ENCODE measurements at places on chromosomes 4 and X.
A peak's percentile ranks its signal among the peaks of the same experiment; 100 is the strongest.

DNA sequence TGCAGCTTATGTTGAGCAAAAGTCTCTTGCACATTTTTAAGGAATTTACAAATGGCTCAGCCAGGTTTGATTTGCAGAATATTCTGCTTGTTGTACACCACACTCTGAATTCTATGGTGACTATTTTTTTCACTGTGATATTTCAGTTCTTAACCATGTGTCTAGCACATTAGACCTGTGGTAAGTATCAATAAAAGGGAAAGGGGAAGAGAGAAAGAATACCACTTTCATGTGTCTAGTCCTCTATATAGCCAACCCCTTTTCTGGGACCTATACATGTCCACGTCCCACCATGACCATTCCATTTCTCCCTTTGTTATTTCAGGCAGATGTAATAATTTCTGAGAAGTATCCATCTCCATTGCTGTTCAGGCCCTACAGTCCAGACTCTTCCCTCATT, 121.3 kb upstream of the PNPLA4 start:
- no peak for DNase-seq

DNA sequence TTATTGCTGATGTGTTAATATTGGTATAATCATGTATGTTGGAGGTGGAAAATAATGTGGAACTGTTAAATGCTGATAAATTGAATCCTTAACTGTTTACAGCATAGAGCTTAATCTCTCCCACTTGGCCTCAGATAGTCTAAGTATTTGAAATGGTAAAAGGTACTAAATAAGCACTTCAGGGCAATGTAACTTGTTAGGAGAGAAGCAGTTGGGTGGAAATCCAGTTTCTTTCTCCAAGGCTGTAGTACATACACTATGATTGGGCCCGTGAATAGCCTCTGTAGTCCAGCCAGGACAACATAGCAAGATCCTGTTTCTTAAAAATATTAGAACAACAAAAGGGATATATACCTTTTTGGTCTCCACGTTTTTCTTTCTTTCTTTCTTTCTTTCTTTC, 39.7 kb downstream of the NUDT9 start:
- DNase-seq, result no peak

DNA sequence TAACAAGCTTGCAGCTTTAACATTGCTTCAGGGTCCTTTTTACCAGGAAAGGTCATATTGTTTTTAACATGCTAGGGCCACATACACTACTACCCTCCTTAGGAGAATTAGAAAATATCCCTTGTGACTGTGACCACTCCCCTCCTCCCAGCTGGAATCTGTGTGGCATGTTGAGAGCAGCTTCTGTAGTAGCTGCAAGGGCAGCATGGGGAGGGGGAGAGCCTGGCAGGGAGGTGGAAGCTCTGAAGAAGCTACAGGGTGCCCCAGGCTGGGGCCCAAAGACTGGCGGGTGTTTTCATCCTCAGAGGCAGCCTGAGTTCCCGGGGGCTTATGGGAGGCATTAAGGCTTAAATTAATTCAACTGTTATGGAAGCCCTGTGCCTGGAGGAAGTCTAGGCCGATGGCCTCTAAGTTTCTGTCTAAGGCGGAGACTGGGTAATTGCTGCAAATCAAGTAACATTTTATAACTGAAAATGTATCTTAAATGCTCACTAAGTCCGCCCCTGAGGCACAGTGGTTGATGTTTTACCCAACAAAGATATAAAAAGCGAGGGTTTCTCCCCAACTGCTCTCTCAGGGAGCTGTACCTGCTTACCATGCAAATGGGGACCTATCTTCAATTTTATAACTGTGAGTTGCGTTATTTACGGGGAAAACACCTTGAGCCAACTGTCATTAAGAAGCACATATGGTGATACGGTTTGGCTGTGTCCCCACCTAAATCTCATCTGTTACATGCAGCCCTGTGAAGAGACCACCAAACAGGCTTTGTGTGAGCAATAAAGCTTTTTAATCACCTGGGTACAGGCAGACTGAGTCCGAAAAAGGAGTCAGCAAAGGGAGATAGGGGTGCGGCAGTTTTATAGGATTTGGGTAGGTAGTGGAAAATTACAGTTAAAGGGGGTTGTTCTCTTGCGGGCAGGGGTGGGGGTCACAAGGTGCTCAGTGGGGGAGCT, 37.4 kb upstream of the STS start:
- DNase-seq, result no peak

- DNase-seq, result no peak
Measured at GRCh38 chrX:131778269-131779218, 234.7 kb downstream of the OR13H1 start.

DNA sequence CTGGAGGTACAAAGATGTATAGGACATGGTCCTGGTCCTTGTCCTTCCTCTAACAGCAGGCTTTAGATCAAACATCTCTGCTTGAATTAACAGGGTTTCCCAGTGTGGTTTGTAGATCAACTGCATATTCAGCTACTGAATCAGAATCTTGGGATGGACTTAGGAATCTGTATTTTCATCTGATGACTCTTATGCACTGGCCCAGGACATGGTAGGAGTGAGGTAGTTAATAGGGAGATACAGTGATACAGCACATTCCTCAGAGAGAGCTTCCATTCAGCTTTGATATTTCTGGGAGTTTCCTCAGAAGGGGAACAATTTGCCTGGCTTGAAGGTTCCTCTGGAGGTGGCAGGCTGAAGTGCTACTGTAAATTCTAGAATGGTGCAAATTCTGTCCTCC, 203.1 kb downstream of the LARP7 start:
- peak; percentile 73 for DNase-seq

GRCh38 chr4:41753942-41754341, 5.4 kb upstream of the PHOX2B start:
- no peak for DNase-seq
